ENCODE measurements at places on chromosomes 6 and 20.

- DNase-seq: no peak
These were observed 117.5 kb upstream of the C6orf118 start for GRCh38 chr6:165426892-165427291.

- no peak for DNase-seq
These were observed 20.4 kb upstream of the MEP1A start for GRCh38 chr6:46772762-46773161.

- DNase-seq: no peak
These were observed 35.8 kb upstream of the BHLHE23 start for GRCh38 chr20:63042448-63043071.

DNA sequence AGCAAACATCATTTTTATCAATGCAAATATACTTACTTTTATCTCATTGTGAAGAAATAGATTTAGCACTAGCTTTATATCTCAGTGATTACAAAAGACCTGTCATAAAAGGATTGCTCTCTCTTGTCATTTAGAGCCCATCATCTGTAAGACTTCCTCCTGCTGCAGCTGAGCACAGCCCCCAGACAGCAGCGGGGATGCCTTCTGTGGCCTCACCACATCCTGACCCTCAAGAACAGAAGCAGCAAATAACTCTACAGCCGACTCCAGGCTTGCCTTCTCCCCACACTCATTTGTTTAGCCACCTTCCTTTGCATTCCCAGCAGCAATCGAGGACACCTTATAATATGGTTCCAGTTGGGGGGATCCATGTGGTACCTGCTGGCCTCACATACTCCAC, 127.0 kb upstream of the EDN1 start:
- no peak for DNase-seq

- peak; percentile 22 for DNase-seq
These were observed 481.1 kb upstream of the MAN1A1 start for GRCh38 chr6:119830494-119831295.

Measured in renal cortical epithelial cell (primary cell).